ENCODE measurements at places on chromosomes 5 and 9.

DNA sequence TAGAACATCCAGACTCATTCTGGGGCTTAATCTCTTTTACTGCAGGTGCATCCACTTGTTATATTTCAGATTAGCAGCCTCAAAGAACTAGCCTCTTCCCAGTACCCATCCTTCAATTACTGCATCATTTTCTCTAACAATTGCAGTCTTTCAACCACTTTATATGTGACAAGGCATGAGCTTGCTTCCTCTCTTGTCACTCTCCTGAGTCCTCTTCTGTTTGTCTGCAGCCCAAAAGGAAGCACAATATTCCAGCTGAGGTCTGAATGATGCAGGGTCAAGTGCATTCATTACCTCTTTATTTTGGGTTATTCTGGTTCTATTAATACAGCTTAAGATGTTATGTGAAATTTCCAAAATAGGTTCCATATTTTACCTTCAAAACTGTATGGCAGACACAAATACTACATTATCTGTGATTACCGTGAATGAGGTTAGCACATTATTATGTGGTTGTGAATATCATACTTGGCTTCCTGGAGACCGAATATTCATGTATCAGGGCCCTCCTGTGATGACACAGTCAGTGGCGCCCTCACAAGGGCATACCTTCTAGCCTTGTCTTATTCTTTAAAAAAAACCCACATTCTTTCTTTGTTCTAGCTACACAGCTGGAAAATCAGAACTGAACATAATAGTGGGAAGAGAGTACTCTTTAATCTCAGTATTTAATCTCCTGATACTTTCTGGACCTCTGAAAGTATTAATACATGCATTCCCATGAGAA, 323.8 kb downstream of the PDE4D start:
- DNase-seq: no peak

DNA sequence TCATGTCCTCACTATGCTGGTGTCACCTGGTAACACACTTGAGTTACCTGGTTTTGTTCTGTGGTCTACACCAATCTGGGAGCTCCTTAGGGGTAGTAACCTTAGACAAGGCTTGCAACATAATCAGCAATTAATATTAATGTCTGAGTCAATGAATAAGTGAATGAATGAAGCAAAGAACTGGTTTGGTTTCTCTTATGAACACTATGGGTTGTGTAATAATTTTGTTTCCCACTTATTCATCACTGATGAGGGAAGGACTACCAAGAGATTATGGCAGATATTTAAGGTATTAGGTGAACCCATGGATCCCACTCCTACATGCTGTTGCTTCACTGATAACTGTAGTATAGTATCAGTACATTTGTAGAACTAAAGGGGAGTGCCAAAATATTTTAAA, 116.0 kb downstream of the SLC12A2 start:
- no peak for DNase-seq

GRCh38 chr9:121261755-121262154, 6.2 kb upstream of the GSN start:
- no peak for DNase-seq

GRCh38 chr5:37839407-37840052, at the start of gene GDNF:
GDNF (minus strand) TSS chr5:37840041; CDS start chr5:37834796, 5,245 bp downstream.
- peak; percentile 75 for DNase-seq

DNA sequence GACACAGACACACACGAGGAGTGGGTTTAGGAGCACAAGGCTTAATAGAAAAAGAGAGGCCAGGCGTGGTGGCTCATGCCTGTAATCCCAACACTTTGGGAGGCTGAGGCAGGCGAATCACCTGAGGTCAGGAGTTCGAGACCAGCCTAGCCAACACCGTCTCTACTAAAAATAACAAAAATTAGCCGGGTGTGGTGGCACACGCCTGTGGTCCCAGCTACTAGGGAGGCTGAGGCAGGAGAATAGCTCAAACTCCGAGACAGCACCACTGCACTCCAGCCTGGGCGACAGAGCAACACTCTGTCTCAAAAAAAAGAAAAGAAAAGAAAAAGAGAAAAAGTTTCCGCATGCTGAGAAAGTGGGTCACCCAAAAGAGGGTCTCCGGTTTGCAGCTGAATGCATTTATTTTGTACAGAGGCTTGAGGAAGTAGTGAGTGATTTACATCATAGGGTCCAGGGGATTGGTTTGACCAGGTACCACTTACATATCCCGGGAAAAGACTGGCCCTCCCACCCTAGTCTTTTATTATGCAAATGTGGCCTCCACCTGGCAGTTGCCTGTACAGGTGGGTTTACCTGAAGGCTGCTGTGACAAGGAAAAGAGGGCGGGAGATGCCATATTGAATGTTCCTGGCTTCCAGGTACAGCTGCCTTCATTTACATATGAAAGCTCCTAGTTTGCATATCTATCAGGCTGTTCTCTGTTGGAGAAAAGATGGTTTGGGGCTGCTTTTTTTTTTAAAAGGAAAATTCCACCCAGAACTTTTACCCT, 366.2 kb upstream of the GRAMD2B start:
- DNase-seq: no peak

DNA sequence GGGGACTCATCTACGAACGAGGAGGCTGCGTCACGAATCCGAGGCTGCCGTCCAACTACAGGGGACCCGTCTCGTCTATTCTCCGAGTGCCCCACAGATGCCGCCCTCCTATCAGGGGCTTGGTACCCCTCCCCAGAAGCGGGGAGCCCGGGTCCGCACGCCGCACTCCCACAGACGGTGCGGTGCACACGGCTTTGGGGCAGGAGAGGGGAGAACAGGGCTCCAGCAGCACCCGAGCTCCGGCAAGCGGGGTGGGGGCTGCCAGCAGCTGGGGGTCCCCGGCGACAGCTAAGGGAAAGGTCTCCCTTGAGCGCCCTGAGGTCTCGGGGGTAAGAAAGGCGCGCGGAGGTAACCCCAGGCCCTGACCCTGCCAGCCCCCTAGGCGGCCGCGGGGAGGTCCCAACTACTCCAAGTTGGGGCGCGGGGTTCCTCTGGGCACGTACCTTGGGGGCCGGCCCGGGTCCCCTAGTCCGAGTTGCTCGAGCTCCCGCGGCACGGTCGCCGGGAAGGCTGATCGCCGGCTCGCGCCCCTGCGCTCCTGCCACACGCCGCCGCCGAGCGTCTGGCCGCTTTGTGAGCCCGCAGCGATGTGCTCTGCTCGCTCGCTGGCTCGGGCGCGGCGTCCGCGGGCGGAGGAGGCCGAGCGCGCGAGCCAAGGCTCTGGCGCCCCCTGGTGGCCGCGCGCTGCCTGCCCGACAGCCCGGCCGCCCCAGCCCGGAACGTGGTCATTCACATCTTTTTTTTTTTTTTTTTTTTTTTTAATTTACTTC, at the start of gene SPOCK1:
Gene SPOCK1 (minus strand): TSS at position 591 of the 770 bp plus-strand sequence.
- peak; percentile 78 for DNase-seq

DNA sequence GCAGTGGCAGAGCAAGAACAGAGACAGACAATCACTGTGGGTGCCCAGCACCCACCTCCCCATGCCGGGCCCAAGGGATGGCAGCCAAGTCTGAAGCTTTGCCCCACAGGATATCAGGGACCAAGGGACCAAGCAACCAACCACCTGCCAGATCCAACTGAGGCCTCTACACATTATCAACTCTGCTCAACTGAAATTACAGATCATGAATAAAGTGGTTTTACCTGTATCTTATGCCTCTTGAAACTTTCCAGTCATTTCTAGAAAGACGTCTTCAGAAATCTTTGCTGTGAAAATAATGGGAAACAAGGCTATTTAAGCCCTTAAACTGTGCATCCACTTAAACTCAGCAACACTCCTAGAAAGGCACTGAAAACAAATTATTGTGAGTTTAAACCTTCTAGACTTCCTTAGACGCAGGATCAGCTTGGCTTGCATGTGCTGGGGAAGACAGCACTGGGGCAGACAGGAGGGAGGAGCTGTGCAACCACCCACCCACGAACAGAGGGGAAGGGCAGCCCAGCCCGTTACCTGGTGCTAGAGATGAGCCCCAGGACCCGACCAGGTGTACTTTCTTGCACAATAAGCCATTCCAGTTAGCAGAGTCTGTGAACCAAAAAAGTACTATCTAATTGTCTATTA, 80.0 kb downstream of the SEMA4D start:
- DNase-seq: no peak

DNA sequence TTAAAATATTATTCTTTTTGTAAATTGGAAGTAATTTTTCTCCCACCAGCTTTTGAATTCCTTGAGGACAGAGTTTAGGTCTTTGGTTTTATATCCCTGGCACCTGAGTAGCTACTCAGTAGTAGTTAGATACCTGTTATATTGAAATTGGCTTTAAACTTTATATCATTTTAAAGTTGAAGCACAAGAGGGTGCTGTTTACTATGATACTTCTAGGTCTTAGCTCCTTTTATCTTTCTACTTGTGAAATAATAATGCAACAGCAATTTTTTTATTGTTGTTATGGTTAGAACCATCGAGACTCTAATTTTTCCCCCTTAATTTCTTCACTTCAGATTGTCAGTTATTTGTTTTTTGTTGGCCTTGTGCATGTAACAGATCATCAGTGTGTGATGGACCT, 46.3 kb downstream of the AP3S1 start:
- peak; percentile 16 for DNase-seq

DNA sequence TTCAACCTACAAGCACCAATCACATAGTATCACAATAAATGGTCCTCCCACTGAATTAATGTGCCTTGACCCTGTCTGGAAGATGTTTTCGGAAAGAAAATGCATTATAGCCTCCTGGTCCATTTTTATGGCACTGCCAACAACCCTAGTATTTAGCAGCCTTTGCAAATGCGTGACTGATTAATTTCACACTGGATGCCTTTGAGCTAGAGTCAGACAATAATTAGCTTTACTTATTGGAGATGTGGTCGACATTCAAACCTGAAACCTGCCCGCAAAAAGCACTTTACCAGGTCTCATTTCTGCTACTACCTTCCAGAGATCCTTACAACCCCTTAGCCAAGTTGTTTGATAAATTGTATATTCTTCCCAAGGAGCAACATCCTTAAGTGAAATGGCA, 119.3 kb upstream of the DPYSL3 start:
- no peak for DNase-seq

- no peak for DNase-seq
Observed at GRCh38 chr9:78003730-78004129, 27.9 kb downstream of the GNAQ start.

DNA sequence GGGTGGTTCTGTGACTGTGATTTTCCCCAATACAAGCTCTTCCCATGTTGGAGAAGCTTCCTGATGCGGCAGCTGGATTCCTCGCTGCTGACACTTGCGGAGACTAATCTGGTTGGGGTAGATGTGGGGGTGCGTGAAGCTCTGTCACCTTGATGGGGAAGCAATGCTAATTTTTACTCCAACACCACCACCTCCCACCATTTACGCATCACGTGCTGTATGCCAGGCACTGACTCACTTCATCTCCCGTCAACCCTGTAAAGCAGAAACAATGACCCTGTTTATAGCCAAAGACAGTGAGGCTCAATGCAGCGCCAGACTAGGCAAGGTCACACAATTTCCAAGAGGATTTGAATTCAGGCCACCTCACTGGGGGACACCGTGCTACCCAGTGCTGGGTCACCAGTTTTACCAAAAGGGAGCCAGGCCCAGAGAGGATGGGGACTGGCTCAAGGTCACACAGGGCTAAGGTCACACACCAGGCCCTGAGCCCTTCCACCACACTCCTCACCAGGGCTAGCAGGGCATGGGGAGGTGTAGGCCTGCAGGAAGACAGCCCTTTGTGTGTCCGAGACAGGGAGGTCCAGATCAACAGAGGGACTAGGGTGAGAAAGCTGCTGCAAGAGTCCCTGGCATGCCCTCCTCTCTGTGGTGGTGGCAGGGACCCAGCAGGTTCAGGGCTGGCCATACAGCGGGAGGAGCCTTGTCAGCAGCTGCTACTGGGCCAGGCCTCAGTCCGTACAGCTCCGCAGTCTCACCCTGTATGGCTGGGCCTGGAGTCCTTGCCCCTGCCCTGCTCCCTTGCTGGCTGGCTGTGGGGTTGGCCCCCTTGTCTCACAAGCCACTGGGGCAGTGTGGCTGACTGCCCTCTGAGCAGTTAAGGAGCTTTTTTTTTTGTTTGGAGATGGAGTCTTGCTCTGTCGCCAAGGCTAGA, 3.3 kb downstream of the STKLD1 start:
- DNase-seq: no peak

GRCh38 chr5:181186986-181187499, 18.0 kb downstream of the TRIM7 start:
- DNase-seq: no peak

- peak; percentile 60 for DNase-seq
Observed at GRCh38 chr5:143471041-143471509, 67.6 kb upstream of the NR3C1 start.

- peak; percentile 65 for DNase-seq
Observed at GRCh38 chr5:123690821-123691220, 178.8 kb downstream of the CSNK1G3 start.

- peak; percentile 51 for DNase-seq
Observed at GRCh38 chr5:100846772-100847171, 56.3 kb downstream of the ST8SIA4 start.
